Naive B cell (primary cell): ENCODE measurements at places on chromosomes 4 and X.

DNA sequence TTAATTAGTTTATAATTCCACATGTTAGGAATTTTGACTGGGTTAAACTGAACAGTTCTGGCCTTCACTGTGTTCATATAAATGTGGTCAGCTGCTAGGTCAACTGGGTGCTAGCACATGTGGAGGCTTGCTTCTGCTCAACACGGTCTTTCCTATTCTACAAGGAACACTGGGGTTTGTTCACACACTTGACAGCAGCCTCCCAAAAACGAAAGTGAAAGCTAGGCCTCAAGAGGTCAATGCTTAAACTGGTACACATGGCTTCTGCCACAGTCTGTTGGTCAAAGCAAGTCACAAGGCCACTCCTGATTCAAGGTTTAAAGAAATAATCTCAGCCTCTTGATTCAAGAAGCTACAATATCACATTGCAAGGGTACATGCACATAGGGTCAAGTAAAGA is 126.5 kb downstream of the QDPR start:
- DNase-seq: no peak

- no peak for DNase-seq
These were observed 98.3 kb upstream of the EOLA2 start for GRCh38 chrX:150036641-150037040.

DNA sequence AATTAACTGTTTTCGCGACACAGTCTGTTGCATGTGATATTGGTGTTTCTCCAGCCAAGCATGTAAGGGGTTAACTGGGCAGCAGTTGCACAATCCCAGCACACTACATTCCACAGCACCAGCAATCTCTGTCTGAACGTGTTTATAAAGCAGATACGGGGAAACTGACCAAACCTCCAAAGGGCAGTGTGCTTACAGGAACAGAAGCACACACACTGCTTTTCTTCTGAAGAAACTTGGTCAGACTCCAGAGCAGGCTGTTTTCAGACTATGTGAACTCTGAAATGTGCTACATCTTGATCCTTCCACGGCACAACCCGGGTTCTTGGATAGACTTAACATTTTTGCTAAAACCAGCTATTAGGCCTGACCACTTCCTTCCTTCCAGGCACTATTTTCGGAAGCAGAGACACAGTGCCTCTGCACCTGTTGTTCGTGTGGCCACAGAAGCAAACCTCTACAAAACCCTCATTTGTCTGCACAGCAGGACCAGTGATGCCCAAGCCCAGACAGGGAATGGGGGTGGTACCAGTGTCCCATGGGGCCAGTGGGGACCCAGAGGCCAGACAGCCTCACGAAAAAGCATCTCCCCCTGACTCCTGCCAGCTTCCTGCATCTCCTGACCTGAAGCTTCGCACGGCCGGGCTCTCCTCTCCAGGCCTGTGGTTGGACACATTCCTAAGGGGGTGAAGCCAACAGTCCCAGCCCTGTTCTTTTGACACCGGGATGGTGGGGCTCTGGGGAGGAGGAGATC is 90.1 kb downstream of the IRF2 start:
- DNase-seq: peak; percentile 68

DNA sequence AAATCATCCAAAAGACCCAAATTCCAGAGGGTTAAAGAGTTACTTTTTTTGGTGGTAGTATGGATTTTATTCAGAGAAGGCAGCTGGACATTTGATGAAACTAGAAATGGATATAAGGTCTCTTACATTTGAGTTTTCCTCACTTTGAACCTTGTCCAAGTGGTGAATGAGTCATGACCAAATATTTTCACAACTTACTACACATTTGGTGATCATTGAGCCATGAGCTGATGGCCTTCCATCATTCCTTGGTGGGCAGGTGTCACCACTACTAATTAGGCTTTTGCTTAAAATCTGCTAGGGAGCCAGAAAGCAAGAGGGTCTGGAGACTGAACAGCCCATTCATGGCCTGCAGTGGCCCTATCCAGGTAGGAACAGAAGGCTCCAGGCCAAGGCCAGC is 620.2 kb upstream of the INTU start:
- DNase-seq: no peak

GRCh38 chrX:55907968-55908607 is 190.5 kb downstream of the RRAGB start:
- peak; percentile 44 for DNase-seq

DNA sequence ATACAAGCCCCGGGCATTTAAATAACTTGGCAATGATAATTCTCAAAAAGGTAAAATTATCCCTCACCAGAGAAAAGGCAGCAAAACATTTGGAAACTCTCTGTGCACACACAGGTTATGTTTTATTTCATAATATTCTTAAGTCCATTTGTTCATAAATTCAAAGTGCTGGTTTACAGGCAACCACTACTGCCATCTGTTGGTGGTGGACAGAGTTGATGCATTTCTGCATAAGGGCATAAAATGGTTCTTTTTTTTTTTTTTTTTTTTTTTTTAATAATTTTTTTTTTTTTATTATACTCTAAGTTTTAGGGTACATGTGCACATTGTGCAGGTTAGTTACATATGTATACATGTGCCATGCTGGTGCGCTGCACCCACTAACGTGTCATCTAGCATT is 31.5 kb upstream of the IL21 start:
- DNase-seq: no peak

DNA sequence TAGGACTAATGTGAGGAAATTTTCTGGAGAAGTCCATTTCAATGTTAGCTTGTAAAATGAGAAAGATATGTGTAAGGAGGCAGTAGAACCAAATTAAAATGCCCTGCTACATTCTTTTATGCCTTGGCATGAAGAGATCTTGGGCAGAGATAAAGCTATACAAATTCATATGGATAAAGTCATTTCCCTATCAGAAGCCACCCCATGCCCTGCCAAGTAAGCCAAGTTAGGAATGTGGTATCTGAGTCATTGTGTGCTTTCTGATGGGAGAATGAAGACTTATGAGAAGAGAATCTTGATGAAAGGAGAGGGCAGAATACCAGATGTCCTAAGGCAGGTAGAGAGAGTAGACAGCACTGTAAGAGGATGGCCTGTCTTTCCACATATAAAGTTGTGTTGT is 83.7 kb downstream of the TEX13A start:
- no peak for DNase-seq

GRCh38 chrX:153573984-153574383 is 25.0 kb downstream of the CCNQ start:
- DNase-seq: peak; percentile 23

DNA sequence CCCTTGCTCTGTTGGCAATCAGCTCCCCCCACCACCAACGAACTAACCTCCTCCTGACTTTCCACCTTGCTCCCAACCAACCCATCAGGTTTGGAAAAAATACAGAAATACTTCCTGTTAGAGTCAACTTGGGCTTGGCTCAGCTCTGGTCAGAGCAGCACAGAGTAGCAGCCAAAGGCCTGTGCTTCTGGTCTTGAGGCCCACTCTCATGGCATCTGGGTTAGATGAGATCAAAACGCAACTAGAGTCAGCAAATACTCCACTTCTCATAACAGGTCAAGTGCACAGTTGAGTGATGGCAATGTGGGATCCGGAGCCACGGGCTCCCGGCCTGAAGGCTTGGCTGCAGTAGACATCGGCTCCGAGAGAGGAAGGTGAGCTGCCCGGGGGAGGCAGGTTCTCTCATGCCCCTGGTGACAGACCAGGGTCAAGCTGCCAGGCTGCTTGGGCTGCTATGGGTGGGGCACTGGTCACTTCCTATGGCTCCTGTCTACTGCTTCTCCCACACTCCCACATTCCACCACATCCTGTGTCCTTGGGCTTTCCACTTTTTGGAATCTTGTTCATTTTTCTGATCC is 34.8 kb downstream of the ZNF185 start:
- DNase-seq: no peak
